Suprapubic skin (tissue), 4 donors: ENCODE measurements at places on chromosomes 3 and 15.

- peak overlapping the region; percentile 30 for H3K27ac ChIP-seq
- no peaks in the 10 kb centered on the region for H3K27me3 ChIP-seq
- no peaks in the 10 kb centered on the region for H3K36me3 ChIP-seq
- no peak for DNase-seq
These were observed 493.6 kb upstream of the ADAMTS9 start for GRCh38 chr3:65181391-65181871.

DNA sequence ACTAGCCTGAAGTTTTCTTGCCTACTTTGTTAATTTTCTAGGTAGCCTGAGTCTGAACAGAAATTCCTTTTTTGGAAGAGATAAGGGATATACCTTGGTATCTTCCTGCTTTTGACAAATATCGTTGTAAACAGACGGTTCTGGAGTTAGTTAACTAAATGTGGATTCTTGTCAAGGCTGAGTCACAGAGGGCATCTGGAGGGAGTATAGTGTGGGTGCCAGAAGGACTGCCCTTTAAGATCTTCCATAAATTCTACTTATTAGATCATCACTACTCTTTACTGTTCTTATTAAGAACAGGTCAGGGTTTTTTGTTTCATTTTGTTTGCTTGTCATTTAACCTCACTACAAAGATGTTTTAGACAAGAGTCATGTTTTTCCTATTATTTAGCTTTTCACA, 125.3 kb upstream of the SKOR1 start:
- DNase-seq = no peak
- no peak overlapping the region for H3K4me3 ChIP-seq
- H3K27ac ChIP-seq = no peak overlapping the region
- H3K36me3 ChIP-seq = peaks cover 16% of the 10 kb centered on the region

DNA sequence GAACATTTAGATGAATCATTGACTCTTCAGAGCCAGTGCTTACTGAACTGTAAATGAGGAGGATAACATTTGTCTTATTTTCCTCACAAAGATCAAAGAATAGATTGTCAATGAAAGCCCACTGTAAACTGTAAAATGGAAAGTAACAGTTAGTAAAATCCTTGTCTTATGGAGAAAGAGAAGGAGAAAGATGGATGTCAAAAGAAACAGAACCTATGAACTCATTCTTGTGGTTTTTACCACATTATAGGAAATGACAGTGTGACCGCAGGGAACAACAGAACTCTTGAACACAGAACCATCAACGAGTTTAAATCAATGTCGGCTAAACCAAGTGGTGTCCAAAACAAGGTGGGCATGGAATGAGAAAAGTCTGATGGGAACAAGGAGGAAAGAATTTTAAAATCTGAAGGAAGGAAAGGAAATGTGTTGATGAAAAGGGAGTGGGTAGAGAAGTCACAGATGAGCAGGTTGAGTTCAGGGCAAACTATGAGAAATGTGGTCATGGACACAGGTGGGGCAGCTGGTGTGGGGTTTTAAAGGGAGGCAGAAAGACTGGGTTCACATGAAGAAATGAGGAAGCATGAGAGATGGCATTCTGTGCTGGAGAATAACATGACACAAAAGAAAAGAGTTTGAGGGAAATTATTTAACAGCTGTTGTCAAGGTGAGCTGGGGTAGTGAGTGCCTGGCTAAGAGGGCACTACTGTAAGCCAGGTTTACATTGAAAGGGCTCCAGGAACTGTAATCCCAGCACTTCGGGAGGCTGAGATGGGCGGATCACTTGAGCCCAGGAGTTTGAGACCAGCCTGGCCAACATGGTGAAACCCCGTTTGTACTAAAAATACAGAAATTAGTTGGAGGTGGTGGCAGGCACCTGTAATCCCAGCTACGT, 42.4 kb upstream of the ETV5 start:
- H3K27me3 ChIP-seq = no peaks in the 10 kb centered on the region
- no peak for DNase-seq
- no peak overlapping the region for H3K27ac ChIP-seq
- no peaks in the 10 kb centered on the region for H3K4me1 ChIP-seq

- no peaks in the 10 kb centered on the region for H3K27me3 ChIP-seq
- no peaks in the 10 kb centered on the region for H3K4me1 ChIP-seq
- DNase-seq = no peak
These were observed 122.6 kb downstream of the OSBPL10 start for GRCh38 chr3:31858439-31858838.

GRCh38 chr3:80213086-80213485, 445.3 kb upstream of the ROBO1 start:
- DNase-seq = no peak
- H3K4me3 ChIP-seq = no peak overlapping the region
- H3K36me3 ChIP-seq = no peaks in the 10 kb centered on the region
- no peak overlapping the region for H3K27ac ChIP-seq

GRCh38 chr15:70530017-70530499, 233.3 kb downstream of the UACA start:
- no peak overlapping the region for H3K27ac ChIP-seq
- peaks cover 14% of the 10 kb centered on the region for H3K4me1 ChIP-seq
- no peak overlapping the region for H3K4me3 ChIP-seq
- peak; percentile 26 for DNase-seq
- H3K36me3 ChIP-seq = no peaks in the 10 kb centered on the region

DNA sequence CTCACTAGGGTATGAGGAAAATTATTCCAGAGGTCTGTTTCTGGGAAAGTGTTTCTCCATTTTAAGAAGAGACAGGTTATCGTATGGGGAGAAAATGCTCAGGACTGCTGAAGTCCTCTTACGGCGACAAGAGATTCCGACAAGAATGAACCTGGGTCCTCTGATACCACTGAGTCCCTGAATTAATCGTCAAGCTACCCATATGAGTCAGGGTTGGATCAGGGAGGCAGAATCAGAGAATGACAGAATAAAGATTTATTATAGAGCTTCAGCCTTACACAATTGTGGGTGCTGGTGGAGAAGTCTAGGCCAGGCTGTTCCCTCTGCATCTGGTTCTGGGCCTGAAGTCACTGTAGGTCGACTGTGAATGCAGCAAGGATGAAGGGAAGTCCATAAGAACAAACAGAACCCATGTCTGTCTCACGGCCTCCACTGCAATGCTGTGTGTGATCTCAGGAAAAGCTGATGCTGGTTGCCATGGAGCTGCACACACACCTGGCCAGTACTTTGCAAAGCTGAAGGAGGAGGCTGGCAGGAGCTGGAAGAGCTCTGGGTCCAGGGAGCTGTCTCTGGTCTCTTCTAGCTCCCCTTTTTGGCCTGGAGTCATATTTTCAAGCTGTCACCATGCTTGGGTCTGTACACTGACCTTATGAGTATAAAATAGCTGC, 83.9 kb downstream of the HHLA2 start:
- H3K27ac ChIP-seq = no peak overlapping the region
- H3K27me3 ChIP-seq = no peaks in the 10 kb centered on the region
- no peaks in the 10 kb centered on the region for H3K36me3 ChIP-seq
- DNase-seq = no peak
- H3K4me3 ChIP-seq = no peak overlapping the region

- no peak overlapping the region for H3K4me3 ChIP-seq
- H3K4me1 ChIP-seq = peaks cover 9% of the 10 kb centered on the region
- H3K27me3 ChIP-seq = no peaks in the 10 kb centered on the region
- no peak overlapping the region for H3K27ac ChIP-seq
These were observed 11.5 kb upstream of the DNASE1L3 start for GRCh38 chr3:58222161-58222724.

- no peak overlapping the region for H3K4me3 ChIP-seq
- H3K4me1 ChIP-seq = no peaks in the 10 kb centered on the region
- no peak for DNase-seq
- H3K27ac ChIP-seq = no peak overlapping the region
- no peaks in the 10 kb centered on the region for H3K36me3 ChIP-seq
- no peaks in the 10 kb centered on the region for H3K27me3 ChIP-seq
These were observed 898.7 kb downstream of the NSUN3 start for GRCh38 chr3:94961423-94962100.

- H3K27ac ChIP-seq = peak within 1 kb of the TSS; percentile 94
- H3K4me3 ChIP-seq = peak within 1 kb of the TSS; percentile 89
- H3K4me1 ChIP-seq = peaks cover 37% of the 10 kb centered on the region
- no peaks in the 10 kb centered on the region for H3K27me3 ChIP-seq
These were observed at the start of gene ACAP2 for GRCh38 chr3:195442573-195443390. Gene ACAP2, minus strand, starts transcription at chr3:195443020. Its CDS starts 173 bp downstream, at chr3:195442847.

DNA sequence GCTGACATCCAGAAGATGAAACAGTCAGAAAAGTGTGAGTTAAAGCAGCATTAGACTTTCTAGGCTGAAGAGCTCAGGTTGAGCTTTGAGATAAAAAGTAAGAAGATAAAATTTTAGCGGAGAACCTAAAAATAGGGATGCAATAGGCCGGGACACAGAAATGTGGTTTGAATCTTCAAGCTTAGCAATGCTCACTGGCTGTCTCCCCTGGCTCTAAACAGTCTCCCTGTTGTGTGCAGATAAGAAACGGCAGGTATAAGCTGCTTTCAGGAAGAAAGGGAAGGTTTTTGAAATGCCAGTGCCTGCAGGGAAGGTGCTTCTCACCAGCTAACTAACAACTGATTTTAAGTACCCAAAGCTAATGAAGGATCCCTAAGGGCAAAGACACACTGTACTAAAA, 718.7 kb upstream of the SGO1 start:
- H3K27me3 ChIP-seq = no peaks in the 10 kb centered on the region
- DNase-seq = no peak
- peaks cover 2% of the 10 kb centered on the region for H3K4me1 ChIP-seq

GRCh38 chr3:112416391-112417212, 82.7 kb downstream of the BTLA start:
- H3K4me1 ChIP-seq = no peaks in the 10 kb centered on the region
- H3K27me3 ChIP-seq = no peaks in the 10 kb centered on the region
- no peaks in the 10 kb centered on the region for H3K36me3 ChIP-seq
- no peak overlapping the region for H3K4me3 ChIP-seq
- H3K27ac ChIP-seq = no peak overlapping the region

DNA sequence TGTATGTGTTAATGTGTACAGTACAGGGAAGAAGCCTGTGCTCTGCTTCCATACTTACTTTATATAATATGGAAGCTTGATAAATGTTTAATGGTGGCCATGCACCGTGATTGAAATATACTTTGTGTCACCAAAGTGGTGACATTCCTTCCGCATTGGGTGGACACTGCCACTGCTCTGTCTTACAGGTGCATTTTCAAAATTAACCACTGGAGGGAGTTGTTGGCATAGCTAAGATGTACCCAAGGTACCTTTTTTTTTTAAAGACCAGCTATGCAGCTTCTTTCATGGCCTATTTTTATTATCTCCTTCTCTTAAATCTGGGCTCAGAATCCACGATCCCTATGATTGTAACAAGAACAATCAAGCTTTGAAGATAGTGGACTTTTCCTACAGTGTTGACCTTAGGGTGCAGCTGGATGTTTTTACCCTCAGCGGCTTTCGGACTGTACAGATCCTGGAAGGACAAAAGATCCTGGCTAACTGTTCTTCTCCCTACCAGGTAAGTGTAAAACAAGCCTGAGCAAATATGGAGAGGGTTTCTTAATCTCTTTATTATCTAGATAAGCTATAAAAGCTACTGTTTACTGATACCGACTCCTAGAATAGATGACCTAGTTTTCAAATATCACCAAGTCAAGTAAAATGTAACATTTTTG, 21.6 kb upstream of the PAK6 start:
- no peak overlapping the region for H3K4me3 ChIP-seq
- peaks cover 3% of the 10 kb centered on the region for H3K4me1 ChIP-seq
- H3K27me3 ChIP-seq = no peaks in the 10 kb centered on the region
- no peak for DNase-seq

DNA sequence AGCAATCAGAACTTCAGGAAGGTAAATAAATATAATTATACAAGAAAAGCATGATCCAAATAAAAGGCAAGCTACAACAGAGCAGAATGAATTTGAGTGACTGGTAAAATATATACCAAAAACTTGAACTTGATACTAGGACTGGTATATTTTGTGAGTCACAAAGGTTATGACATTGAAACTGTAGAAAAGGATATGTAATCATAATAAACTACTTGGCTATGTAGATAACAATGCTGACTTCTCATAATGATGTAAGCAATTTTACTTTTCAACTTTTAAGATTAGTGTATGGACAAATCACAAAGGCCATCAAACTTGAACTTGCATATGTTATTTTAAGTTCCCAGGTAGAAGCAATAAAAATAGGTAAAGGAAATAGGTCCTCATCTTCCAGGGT, 384.5 kb upstream of the NECTIN3 start:
- no peak overlapping the region for H3K27ac ChIP-seq
- H3K4me3 ChIP-seq = no peak overlapping the region
- no peaks in the 10 kb centered on the region for H3K4me1 ChIP-seq
- no peak for DNase-seq
- H3K27me3 ChIP-seq = no peaks in the 10 kb centered on the region
- H3K36me3 ChIP-seq = no peaks in the 10 kb centered on the region

DNA sequence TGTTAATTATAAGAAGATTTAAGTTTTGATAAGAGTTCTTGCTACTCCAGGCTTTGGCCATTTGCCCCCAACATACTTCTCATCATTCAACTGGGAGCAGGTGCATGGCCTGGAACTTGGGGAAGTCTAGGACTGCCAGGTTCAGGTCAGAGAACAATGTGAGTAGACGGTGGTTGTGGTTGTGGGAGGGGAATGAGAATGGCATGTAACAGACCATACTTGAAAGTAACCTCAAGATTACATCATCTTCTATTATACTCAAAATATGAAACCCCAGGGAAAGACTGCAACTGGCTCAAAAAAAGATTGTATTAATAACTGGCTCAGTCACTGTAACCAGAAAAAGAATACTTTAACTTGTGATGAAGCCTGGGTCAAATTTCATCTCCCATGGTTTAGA, 364.9 kb upstream of the DPPA4 start:
- H3K4me3 ChIP-seq = no peak overlapping the region
- no peak for DNase-seq
- no peaks in the 10 kb centered on the region for H3K4me1 ChIP-seq
- H3K27me3 ChIP-seq = no peaks in the 10 kb centered on the region
- no peak overlapping the region for H3K27ac ChIP-seq
- H3K36me3 ChIP-seq = no peaks in the 10 kb centered on the region

GRCh38 chr15:93188236-93188635, 99.2 kb upstream of the RGMA start:
- DNase-seq = no peak
- no peaks in the 10 kb centered on the region for H3K4me1 ChIP-seq
- H3K27me3 ChIP-seq = no peaks in the 10 kb centered on the region
- H3K36me3 ChIP-seq = no peaks in the 10 kb centered on the region
- H3K27ac ChIP-seq = no peak overlapping the region

- no peak for DNase-seq
- no peak overlapping the region for H3K27ac ChIP-seq
- H3K36me3 ChIP-seq = no peaks in the 10 kb centered on the region
- H3K4me3 ChIP-seq = no peak overlapping the region
These were observed 241.2 kb downstream of the NTRK3 start for GRCh38 chr15:88015228-88015860.

- peaks cover 16% of the 10 kb centered on the region for H3K27me3 ChIP-seq
- H3K36me3 ChIP-seq = no peaks in the 10 kb centered on the region
- no peak overlapping the region for H3K4me3 ChIP-seq
- DNase-seq = no peak
- no peaks in the 10 kb centered on the region for H3K4me1 ChIP-seq
- no peak overlapping the region for H3K27ac ChIP-seq
These were observed 74.4 kb upstream of the KLHL25 start for GRCh38 chr15:85869124-85869523.

- no peaks in the 10 kb centered on the region for H3K36me3 ChIP-seq
- no peak overlapping the region for H3K27ac ChIP-seq
- H3K4me3 ChIP-seq = no peak overlapping the region
- no peaks in the 10 kb centered on the region for H3K27me3 ChIP-seq
- DNase-seq = no peak
These were observed 1.4 kb downstream of the ARL14 start for GRCh38 chr3:160678292-160678842.

- H3K27me3 ChIP-seq = no peaks in the 10 kb centered on the region
- no peak overlapping the region for H3K4me3 ChIP-seq
- H3K36me3 ChIP-seq = no peaks in the 10 kb centered on the region
- H3K4me1 ChIP-seq = no peaks in the 10 kb centered on the region
- no peak for DNase-seq
- no peak overlapping the region for H3K27ac ChIP-seq
These were observed 74.3 kb upstream of the ARPP21 start for GRCh38 chr3:35565048-35565447.
